ENCODE measurements at places on chromosomes 5 and 9.
A peak's percentile ranks its signal among the peaks of the same experiment; 100 is the strongest.

- DNase-seq: no peak
These were observed 58.4 kb upstream of the PITX1 start for GRCh38 chr5:135092476-135092875.

GRCh38 chr9:5274770-5275169 is 29.7 kb downstream of the RLN2 start:
- DNase-seq: no peak

- no peak for DNase-seq
These were observed 3.7 kb downstream of the NR4A3 start for GRCh38 chr9:99825172-99826046.

- DNase-seq: peak; percentile 6
These were observed at the start of gene PCDHB14 for GRCh38 chr5:141223112-141223783. Gene PCDHB14, plus strand, starts transcription at chr5:141223343. Its CDS starts 163 bp downstream, at chr5:141223506.

DNA sequence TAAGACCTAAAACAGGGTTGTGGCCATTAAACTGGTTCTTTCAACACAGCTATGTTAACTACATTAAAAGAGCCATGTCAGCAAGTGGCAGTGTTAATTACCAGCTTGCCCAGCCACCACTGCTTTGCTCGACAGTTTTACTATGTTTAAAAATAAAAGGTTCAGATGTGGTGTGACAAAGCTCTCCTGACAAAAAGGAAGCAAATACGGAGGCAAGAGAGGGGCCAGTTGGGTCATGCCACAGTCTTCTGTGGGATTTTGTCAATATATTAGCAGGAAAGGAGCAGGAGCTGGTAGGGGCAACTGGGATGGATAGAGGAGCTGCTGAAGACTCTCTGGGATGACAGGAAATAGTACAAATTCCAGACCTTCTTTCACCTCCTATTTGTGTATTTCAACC is 113.5 kb upstream of the PCA3 start:
- no peak for DNase-seq

DNA sequence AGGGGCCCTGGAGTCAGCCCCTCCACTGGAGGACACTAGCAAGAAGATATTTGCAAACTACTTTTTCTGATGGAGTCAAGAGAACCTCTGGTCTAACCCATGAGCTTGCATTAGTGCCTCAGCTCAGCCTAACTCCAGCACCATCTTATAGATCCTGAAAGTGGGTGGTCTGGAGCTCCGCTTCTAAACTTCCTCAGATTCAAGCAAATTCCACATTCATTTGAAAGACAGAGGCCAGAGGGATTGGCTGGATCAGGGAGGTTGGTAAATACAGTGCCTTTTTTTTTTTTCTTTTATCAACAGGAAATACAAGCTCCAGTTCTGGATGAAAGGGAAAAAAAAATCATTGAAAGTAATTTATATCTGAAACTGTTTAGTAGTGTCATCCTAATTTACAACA is 99.9 kb downstream of the ENC1 start:
- DNase-seq: no peak

- no peak for DNase-seq
These were observed 67.1 kb upstream of the SLC1A1 start for GRCh38 chr9:4423207-4423610.

DNA sequence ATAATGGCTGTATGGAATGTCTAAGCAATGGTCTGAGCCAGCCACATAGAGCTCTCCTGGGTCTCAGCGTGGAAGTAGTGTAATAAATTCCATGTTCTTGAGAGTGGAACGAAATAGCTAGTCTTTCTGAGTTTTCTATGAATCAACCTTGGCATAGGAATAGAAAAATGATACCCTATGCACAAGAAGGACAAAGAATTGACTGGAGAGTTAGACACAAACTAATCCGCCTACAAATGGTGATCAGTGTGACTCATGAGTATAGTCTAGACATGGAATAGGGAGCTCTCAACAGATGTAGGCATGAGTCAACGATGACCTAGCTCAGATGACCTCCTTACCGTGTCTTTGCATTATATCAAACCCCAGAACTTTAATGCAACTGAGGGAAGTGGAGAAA is 256.8 kb upstream of the GRIN3A start:
- DNase-seq: no peak

DNA sequence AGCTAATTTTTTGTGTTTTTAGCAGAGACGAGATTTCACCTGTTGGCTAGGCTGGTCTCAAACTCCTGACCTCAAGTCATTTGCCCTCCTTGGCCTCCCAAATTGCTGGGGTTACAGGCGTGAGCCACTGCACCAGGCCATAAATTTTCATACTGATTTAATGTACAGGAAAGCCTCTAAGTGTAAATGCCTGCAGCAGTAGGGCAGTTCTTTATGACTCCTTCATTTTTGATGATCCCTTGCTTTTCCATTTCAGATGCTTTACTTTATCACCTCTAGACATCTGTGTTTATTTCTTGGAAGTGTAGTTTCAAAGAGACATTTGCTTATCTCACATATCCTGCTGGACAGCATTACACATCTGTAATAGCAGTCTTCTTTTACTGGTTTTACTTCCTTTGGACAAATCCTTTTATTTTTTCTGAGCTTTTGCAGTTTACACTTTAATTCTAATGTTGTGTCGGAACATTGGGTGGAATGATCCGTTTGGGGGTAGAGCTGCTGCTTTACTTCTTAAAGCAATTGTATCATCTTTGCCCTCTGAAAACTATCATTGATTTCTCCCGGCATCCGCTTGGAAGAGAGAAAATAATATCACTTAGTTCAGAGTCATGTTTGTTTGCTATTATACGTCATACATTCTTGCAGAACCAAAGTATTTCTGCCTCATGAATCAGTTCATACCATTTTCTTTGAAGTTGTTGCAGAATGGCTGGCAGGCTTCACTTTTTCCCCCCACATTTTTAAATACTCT is 36.0 kb downstream of the SCGB3A1 start:
- DNase-seq: no peak

DNA sequence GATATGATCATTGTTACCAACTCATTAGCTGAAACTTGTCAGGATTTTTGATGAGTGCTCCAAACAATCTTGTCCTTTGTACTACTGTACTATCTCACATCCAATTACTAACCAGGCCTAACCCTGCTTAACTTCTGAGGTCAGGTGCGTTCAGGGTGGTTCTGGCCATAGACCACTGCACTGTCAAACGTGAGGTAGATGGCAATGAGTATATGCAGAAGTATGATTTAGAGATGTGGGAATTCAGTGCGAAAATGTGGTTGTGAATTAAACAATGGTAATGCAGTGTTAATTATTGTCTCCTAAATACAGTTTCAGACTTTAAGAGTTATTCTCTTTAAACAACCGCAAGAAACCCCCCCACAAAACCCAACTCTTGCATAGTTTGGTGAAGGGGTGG is 86.5 kb downstream of the ANKRD55 start:
- DNase-seq: no peak
